ENCODE measurements at places on chromosomes 7 and 10.

DNA sequence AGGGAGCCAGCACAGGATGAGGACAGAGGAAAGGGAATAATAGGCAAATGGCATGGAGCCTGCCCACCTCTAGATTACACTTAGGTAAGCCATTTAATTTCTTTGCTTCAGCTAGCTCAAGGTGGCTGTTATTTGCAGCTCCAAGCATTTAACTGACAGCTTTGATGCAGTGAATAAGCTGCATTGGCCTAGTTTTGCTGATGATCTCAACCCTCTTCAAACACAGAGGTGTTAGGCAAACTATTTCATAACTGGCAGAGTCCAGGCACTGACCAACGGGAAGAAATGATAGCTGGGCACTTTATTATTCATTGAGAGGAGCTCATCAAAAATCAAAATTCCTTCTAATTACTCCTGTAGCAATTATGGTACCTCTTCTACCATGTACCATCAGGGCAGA is 317.4 kb downstream of the BMPER start:
- DNase-seq: no peak

DNA sequence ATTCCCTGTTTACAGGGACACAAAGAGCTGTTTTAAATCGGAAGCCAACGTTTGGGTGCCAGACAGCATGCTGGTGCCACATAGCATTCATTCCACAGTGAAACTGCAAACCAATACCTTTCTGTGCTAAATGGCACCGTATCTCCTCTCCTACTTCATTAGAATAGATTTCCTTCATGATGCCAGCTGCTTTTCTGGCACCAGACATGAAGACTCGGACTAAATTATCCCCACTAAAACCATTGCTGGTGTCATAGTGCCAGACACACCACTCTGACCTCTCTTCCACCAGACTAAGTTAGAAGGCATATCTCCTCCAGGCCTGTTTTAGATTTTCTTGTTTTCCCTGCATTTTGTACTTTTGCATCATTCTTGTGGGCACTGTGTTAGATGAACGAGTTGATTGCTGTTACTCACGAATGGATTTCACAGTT is 155.1 kb downstream of the ETV1 start:
- DNase-seq: no peak

- no peak for DNase-seq
These were observed 274.7 kb downstream of the HDAC9 start for GRCh38 chr7:18770154-18770811.

- DNase-seq: no peak
These were observed 120.7 kb upstream of the PLXNA4 start for GRCh38 chr7:132697003-132697402.

DNA sequence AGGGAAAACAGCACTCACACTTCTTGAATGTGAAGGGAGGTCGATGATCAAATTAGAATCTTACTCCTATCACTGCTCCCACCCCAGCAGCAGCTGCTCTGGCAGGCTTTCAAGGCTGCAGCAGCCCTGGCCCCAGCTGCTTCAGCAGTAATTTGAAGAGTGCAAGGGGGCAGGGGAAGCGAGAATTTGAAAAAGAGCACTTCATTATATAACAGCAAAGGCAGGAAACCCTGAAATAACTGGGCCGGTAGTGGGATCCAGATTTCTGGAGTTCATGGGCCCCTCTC is 44.9 kb downstream of the MYPN start:
- DNase-seq: no peak

- DNase-seq: no peak
These were observed 196.1 kb upstream of the GALNT17 start for GRCh38 chr7:70935854-70936253.

DNA sequence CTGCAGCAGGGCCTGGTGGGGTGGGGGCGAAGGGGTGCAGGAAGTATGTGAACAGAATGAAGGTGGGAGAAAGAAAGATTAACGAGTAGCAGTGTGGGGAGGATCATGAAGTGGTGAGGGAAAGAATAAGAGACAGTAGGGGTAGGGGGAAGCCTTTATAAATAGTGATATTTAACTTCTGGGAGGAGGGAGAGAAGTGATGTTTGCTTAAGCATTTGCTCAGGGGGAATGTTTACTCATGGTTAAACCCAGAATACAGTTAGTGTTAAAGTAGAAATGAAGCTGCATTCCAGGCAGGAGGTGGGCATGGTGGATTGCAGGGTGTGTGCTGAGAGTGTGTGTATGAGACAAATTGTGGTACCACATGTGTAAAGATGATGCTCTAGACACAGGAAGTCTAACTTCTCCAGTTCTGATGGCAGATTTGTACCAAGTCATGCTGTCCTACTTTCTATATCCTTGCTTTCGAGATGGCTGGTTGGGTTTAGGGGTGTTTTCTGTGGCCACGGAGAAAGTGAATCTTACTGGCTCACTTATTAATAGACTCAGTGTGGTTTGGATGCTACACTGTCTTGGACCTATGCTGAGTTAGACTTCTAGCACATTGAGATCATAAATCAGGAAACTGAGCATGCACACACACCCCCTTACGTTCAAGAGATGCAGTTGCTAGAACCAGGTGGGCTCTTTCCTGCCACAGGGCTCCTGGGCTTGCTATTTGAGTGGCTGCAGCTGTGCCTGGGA is 10.6 kb upstream of the DNMBP start:
- DNase-seq: no peak

DNA sequence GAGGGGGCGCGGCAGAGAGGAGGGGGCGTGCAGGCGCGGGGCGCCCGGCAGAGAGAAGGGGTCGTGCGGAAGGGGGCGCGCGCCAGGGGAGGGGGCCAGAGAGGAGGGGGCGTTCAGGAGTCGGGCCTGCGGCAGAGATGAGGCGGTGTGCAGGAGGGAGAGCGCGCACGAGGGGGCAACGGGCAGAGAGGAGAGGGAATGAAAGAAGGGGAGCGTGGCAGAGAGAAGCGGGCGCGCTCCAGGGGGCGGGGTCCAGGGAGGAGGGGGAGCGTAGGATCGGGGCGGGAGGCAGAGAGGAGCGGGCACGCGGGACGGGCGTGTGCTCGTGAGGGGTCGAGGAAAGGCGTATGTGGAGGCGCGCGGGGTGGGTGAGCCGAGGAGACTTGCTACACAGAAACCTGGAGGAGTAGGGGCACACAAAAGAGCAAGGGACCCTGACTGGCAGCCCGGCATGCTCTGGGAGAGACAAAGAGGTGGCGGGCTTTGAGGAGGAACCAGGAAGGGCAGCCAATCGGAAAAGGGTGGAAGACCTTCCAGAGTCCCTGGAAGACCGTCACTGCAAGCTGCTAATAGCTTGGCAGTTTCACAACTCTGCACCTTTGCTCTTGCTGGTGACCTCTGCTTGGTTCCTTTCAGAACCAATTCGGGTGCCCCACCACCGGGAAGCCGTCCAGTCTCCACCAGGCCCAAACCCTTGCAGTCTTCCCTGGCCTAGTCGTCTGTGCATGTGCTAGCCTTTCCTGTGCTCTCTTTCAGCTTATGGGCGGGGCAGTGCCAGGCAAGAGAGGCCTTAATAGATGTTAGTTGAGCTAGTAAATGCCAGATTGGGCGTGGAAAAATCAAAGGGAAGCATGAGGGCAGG is 639 bp downstream of the DYDC2 start:
- no peak for DNase-seq
